Umbilical cord (tissue), 2 donors: ENCODE measurements at places on chromosomes 1 and 21. TPM values are rescaled to one million over a fixed set of nuclear protein-coding genes. Genes with fewer than 3 reads are reported as not detected.

GRCh38 chr1:154539486-154540483 lies 18.7 kb downstream of the UBE2Q1 start:
- DNase-seq, result no peak

DNA sequence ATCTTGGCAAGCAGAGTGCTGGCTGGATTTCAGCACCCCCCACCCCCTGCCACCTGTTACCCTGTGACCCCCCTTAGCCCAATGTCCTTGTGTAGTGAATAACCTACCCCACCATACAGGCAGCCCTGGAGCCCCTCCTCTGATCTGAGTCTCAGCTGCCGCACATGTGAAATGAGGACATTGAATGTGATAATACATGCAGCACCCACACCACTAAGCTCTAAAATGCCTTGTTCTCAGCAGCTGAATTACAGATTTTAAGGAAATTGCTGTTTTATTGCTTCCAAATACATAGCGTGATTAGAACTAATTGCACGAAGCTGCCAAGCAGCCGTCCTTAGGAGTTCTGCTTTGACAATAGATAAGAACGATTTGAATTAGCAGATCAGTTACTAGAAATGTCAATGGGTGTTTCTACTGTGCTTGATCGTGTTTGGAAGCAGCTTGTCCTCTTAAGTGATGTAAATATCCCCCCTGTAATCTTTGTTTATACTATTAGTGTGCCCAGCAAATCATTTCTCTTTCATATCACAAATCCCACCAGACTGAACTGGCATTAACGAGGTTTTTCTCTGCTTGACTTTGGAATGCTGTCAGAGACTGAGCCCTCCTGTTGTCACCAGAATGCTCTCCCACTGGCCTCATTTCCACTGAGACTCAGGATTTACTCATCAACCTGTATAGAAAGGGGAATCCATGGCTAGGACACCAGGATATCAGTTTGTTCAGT lies 4.9 kb downstream of the SLAMF8 start:
- DNase-seq, result peak; percentile 33

GRCh38 chr1:162019006-162019405 lies 4.7 kb downstream of the OLFML2B start:
- no peak for DNase-seq

DNA sequence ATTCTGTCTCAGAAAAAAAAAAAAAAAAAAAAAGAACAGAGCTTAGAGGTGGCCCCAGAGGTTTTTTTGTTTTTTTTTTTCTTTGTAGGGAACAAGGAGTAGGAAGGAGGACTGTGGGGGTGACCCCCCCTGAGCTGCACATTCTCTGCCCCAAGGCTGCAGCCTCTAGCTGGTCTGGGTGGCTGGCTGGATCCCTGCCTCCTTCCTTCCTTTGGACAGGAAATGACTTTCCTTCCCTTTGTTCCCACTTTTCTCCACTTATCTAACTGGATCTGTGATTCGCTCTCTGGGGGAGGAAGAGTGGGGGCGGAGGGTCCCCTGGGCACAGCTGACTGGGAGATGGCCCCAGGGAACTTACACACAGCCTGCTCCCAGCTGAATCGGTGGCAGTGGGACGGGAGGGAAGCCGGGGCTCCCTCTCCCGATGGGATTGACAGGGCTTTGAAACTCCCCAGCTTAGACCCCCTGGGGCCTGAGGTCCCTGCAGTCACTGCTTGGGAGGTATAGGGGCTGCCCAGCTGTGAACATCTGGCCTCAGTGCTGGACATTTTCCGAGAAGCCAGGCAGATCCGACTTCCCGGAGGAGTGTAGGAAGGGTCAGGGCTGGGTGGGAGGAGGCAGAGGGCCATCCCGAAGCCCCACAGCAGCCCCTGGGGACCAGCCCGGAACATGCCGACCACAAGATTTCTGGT lies 2.1 kb downstream of the FBLIM1 start:
- DNase-seq, result peak; percentile 59

DNA sequence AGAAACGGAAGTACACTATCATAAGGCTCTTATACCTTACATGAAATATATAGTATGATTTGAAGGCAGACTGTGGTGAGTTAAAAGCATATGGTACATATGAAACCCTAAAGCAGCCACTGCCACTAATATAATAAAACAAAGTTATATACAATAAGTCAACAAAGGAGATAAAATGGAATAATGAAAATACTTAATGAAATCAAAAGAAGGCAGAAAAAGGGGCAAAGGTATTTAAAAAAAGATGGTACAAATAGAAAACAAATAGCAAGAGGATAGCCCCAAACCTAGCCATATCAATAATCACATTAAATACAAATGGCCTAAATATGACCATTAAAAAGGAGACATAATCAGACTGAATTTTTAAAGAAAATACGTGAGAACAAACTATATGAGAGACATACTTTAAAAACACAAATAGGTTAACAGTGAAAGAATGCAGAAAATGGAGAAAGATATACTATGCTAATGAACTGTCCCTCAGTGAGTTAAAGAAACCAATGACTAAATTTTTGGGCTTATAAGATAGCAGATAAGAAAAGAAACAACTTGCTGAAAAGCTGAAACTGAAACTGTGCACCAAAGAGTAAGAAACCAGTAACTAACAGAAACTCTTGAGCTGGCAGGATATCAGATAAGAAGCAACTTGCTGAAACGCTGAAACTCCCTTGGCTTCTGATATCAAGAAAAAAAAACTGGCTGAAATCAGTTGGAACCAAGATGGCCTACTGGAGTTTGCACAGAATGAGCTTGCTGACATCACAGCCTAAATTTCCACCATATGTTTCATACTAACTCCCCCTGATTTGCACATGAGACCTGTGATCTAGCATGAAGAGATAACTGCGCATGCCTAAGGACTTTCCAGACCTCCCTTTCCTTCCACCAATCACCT lies 44.3 kb upstream of the IL10 start:
- peak; percentile 67 for DNase-seq

DNA sequence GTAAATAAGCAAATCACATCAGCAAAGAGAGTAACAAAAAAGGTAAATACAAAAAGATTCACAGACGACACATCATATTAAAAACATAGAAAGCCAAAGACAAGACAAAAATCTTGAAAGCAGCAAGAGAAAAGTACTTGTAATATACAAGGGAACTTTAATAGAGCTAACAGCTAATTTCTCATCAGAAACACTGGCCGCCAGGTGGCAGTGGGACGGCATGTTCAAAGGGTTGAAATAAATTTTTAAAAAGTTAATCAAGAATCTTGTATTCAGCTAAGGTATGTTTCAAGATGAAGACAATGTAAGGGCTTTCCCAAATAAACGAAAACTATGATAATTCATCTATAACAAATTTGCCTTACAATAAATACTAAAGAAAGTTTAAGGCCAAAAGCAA lies 358.1 kb downstream of the LRRIQ3 start:
- DNase-seq, result no peak

DNA sequence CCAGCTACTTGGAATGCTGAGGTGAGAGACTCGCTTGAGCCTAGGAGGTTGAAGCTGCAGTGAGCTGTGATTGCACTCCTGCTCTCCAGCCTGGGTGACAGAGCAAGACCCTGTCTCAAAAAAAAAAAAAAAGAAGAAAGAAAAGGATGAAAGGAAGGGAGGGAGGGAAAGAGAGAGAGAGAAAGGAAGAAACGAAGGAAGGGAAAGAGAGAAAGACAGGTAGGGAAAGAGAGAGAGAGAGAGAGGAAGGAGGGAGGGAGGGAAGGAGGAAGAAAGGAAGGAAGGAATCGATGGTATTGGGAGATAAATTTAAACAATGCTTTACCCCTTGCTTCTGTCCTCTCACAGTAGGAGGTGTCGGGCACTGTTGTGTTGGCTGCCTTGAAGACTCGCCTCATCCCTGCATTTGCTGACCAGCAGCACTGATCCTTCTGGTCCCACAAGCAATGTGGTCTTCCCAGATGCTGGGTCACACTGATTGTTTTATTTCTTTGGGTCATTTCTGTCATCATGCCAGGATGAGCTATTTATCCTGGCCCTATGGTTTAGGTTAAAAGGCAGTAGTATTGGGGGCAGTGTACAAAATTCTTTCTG lies 30.9 kb downstream of the GPR137B start:
- DNase-seq, result no peak

GRCh38 chr1:118204648-118205047 lies 19.6 kb upstream of the SPAG17 start:
- no peak for DNase-seq

DNA sequence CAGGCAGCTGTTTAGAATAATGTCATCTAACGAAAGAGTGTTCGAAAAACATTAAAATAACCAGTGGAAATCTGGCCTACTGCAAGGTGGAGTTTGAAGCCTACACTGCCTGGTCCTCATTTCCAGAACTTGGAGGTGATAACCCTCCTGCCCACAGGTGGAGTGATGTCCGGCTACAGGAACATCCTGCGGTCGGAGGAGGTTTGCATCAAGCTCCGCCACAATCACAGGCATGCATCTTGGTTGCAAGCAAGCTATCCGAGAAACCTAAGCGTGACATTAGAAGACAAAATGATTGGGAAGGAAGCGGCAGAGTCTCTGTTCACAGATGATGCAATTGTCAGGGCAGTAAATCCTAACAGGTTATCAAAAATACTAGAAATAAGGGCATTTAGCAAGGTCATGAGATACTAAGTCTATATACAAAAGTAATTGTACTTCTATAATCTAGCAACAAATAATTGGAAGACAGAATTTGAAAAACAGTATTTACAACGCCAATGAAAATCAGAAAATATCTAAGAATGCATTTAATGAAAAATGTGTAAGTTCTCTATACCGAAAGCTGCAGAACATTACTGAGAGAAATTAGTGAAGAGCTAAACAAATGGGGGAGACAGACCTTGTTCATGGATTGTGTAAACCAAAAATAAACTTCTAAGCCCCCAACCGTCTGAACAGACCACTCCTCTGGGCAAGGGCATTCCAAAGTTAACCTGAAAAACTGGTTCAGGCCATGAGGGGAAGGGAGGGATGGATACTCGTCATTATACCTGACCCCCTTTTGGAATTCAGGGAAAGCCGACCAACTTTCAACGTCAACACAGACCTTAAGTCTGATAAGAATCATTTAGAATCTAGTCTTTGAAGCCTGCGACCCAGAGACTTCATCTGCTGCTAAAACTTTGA lies 4.7 kb upstream of the SLC19A1 start:
- DNase-seq, result no peak

- DNase-seq, result no peak
These were observed 63.2 kb downstream of the MPZL1 start for GRCh38 chr1:167784876-167785550.

- no peak for DNase-seq
These were observed 68.2 kb upstream of the KCNJ6 start for GRCh38 chr21:37984416-37984815.

- no peak for DNase-seq
These were observed 26.2 kb downstream of the VASH2 start for GRCh38 chr1:212976586-212976985.

GRCh38 chr1:29664711-29665110 lies 428.4 kb downstream of the PTPRU start:
- no peak for DNase-seq

The HCRTR1 gene
- total RNA-seq, result 6.7 TPM

The ELAPOR1 gene
- 1.9 TPM for total RNA-seq

The PRMT6 gene
- 15.2 TPM for total RNA-seq

The PSMA5 gene
- total RNA-seq, result 23.1 TPM

The SMIM12 gene
- total RNA-seq, result 23.4 TPM

The TRPM2 gene
- total RNA-seq, result 2.9 TPM

The CD5L gene
- not detected for total RNA-seq
